ENCODE measurements at places on chromosomes 1 and 21.

GRCh38 chr1:151539321-151540020, 638 bp upstream of the TUFT1 start:
- no peak for DNase-seq

GRCh38 chr1:44842862-44843655, at the start of gene PTCH2:
PTCH2 (minus strand) TSS chr1:44843253; CDS start chr1:44842932, 321 bp downstream.
- no peak for DNase-seq

- DNase-seq, result no peak
These were observed 288.7 kb downstream of the SPATA17 start for GRCh38 chr1:217919683-217920388.

- DNase-seq, result no peak
These were observed 14.9 kb downstream of the LIX1L start for GRCh38 chr1:145942871-145943270.

- DNase-seq, result no peak
These were observed 65.8 kb upstream of the DIP2A start for GRCh38 chr21:46392921-46393320.

DNA sequence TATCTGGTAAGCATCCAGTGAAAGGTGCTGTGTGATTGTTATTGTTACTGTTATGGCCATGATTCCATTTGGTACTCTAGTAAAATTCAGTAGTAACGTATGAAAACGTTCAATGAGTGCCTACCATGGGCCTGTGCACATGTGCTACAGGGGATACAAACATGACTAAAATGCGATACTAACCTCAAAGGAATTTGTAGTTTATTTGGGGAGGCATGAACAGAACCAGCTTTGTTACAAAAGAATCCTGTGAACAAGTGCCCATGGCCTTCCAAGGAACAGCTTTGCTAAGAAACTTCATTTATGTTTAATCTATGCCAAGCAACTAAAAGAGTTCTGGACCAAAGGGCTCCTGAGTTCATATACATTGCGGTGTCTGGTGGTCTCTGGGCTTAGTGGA, 28.7 kb downstream of the PTGFR start:
- no peak for DNase-seq

DNA sequence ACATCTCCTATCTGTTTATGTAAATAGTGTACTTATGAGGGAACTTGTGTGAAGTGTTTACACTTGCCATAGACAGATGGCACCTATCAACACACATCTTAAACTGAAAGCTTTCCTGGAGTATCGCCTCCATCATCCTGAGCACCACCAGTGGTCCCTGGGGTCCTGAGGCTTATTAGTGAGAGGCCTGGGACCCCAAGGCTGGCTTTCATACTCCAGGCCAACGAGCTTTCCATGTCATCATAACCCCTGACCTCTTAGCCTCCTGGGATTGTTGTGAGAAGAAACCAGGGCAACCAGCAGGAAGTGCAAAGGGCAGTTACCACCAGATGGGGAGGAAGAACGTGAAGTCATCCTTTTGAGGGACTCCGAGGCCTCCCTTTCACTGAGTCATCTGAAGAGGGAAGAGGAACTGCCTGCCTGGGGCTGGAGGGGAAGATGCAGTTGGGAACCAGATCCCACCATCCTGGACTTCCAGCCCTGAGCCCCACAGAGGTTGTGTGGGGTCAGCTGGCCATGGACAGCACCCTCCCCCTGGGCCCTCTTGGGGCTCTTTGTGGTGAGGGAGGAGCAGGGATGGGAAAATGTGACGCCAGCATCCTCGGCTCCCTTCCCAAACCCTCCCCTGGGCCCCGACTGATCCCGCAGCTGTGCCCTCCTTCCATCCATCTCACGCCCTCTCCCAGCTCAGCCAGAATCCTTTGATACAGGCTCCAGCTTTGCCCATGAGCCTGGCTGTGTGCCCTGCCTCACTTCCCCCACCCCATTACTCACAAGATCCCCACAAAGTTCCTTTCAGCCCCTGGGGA, 5.8 kb downstream of the INKA2 start:
- peak; percentile 88 for DNase-seq

GRCh38 chr1:53188099-53188498, 8.5 kb upstream of the CPT2 start:
- no peak for DNase-seq

DNA sequence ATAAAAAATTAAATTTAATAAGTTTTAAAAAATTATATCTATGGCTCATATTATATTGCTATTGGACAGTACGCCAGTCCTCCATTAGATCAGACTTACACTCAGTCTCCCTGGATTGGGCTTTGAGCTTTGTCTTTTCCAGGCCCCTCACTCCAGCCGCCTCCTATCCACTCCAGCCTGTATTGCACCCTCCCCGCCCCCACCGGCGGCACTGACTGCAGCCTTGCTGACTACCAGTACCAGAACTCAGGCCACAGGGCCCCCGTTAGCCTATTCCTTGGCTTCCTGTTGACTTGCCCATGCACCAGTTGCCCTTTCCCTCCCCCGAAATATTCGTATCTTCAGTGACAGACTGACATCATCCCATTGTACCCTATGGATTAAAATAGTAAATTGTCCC, 127.9 kb downstream of the CSMD2 start:
- no peak for DNase-seq

GRCh38 chr1:47262787-47263413, 30.9 kb upstream of the TAL1 start:
- DNase-seq, result no peak

DNA sequence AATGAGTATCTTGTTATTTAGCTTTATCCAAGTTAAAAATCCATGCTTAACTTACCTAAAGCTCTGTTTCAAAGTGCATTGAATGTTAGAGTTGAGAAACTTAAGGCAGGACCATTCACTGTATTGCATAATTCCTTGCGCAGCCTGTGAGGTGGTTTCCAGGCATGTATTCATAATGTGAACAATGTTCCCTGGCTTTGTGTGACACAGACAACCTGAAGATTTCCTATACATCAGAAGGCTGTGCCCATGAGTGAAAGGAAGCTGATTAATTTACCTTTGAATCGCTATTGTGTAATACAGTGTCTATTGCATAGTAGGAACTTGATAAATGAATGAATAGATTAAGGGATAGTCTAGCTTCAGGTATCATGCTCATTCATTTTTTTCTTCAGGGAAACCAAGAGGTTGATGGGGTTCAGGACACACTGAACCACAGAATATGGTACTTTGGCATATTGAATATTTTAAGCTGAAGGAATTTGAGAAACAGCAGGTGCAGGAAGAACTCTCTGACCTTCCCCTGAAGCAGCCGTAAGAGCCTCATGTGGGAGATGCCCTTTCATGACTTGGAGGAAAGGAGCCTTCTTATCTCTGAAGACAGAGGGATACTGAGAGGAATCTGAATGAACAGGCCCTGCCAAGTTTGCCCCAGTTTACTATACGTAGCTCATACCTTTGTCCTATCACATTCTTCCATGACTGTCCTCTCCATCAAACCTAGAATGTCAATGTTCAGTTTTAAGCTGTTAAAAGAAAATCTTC, 88.6 kb upstream of the GNG12 start:
- DNase-seq, result no peak

DNA sequence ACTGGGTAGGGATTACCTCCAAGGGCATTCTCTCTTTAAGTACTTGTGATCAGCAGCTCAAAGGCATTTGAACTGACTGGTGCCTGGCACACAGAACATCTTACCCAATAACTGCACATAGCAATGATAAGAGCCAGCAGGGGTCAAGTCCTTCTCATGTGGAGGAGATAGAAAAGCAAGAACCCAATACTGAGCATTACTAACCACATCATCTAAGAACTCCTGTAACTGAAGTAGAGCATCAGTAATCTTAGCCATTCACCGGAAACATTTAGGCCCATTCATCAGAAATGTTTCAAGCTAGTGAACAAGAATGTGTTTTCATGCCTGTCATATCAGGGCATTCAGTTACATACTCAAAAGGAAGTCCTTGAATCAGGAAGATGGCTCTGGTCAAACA, 33.6 kb upstream of the THEM4 start:
- no peak for DNase-seq
